CD4-positive, alpha-beta memory T cell (primary cell): ENCODE measurements at places on chromosomes 13 and 19. TPM values are rescaled to one million over a fixed set of nuclear protein-coding genes. Genes with fewer than 3 reads are reported as not detected.

The EXOC3L2 gene
- not detected for total RNA-seq

The SLC5A5 gene
- total RNA-seq, result 2.6 TPM

The RFPL4AL1 gene
- not detected for total RNA-seq

The NAT14 gene
- 2.7 TPM for total RNA-seq

The TEX29 gene
- total RNA-seq, result not detected

The RDH8 gene
- total RNA-seq, result not detected

The TIMM44 gene
- total RNA-seq, result 71.6 TPM

The BST2 gene
- total RNA-seq, result 55.9 TPM

The APOC4 gene
- total RNA-seq, result not detected

The PABPC3 gene
- 1.2 TPM for total RNA-seq

The ZNF527 gene
- total RNA-seq, result 12.7 TPM

The IL27RA gene
- total RNA-seq, result 76.2 TPM

The RGL3 gene
- total RNA-seq, result not detected

The SIGLEC14 gene
- 0.69 TPM for total RNA-seq

The MAB21L1 gene
- not detected for total RNA-seq

The ANGPTL4 gene
- not detected for total RNA-seq

The ELSPBP1 gene
- not detected for total RNA-seq

The PGLYRP1 gene
- not detected for total RNA-seq

The LILRA1 gene
- total RNA-seq, result not detected

The MYO1F gene
- total RNA-seq, result 329 TPM

The TJP3 gene
- 20.2 TPM for total RNA-seq

The CBY2 gene
- 0.64 TPM for total RNA-seq

The SLC15A1 gene
- not detected for total RNA-seq

The OVOL3 gene
- not detected for total RNA-seq

The ZNF667 gene
- total RNA-seq, result 0.15 TPM

The GSX1 gene
- not detected for total RNA-seq

The ZNF614 gene
- 12.3 TPM for total RNA-seq

The ONECUT3 gene
- not detected for total RNA-seq

The GJB2 gene
- total RNA-seq, result not detected

The SYT3 gene
- not detected for total RNA-seq

The MRI1 gene
- 46.4 TPM for total RNA-seq

The CYP2F1 gene
- not detected for total RNA-seq

The CGB2 gene
- not detected for total RNA-seq

The IRGC gene
- not detected for total RNA-seq

The HSD17B14 gene
- 0.75 TPM for total RNA-seq

The YJEFN3 gene
- 18.7 TPM for total RNA-seq

The GAS6 gene
- total RNA-seq, result 17.2 TPM

The ZNF486 gene
- 11.7 TPM for total RNA-seq

The ZSCAN4 gene
- not detected for total RNA-seq

The TNFSF13B gene
- total RNA-seq, result 35.8 TPM

The STAP2 gene
- total RNA-seq, result 2.4 TPM

The LILRB4 gene
- total RNA-seq, result 3.5 TPM

The ZNF433 gene
- 0.44 TPM for total RNA-seq

The PRR20D gene
- not detected for total RNA-seq

The IGSF23 gene
- total RNA-seq, result not detected

The BABAM1 gene
- 112 TPM for total RNA-seq

The LGI4 gene
- 0.72 TPM for total RNA-seq

The ZNF441 gene
- 21.5 TPM for total RNA-seq
